ENCODE measurements at places on chromosomes 5 and 9.

DNA sequence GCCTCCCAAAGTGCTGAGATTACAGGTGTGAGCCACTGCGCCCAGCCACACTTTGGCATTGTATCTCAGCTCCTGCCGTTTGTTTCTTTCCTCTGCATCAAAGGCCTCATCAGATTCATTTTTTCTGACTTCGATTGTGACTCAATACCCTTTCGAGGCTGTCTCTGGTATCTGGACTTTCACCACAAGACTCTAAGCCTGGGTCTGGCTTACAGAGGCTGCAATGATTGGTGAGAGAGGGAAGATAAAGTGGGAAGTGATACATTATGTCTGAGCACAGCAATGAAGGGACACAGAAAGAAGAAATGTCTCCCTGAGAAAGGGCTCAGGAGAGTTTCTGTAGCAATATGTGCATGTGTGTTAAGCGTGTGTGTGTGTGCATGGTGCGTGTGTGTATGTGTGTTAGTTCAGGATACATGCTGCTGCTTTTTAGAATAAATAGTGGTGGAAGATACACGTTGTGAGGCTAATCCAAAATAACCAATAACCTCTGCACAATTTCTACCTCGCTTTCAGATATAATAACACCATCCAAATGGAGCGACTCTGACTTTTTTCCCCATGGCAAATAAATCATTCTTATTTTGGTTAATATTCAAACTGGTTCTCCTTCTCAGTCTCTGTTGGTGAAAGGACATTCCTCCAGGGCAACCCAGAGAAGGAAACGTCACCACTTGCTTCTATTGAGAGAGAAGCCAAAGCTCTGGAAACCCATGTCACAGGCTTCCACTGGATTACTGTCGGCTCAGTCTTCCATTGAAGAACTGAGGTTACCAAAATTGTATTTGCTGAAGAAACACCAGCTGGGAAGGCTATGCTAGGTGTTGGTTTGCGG lies 8.1 kb upstream of the DAB2 start:
- no peak for DNase-seq

DNA sequence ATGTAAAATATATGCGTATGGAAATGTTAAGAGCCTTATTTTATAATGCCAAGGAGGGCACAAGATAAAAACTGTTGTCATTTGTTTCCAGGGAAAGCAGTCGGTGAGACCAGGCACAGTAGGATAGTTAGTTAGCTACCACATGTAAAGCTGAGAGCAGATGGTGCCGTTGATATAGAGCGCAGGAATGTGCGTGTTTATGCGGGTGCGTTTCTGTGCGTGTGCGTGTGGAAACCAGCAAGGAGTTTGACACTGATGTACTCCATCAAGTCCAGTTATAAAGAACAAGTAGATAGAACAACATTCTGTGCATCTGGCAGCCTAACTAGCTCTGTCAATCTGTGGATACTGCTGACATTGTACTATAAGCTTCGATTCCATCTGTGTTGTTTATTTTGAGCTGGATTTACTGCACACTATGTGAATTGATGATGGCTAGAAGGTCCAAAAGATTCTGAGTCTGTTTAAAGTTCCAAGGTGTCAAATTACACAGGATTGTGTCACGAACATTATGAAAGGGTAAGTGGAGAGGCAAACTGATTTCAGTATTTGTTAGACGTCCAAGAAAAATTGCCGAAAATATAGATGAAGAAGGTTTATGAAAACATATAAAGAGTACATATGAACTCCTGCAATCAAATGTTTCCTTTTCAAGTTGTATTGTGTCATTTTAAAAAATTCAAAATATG lies 494.9 kb upstream of the MEF2C start:
- no peak for DNase-seq

DNA sequence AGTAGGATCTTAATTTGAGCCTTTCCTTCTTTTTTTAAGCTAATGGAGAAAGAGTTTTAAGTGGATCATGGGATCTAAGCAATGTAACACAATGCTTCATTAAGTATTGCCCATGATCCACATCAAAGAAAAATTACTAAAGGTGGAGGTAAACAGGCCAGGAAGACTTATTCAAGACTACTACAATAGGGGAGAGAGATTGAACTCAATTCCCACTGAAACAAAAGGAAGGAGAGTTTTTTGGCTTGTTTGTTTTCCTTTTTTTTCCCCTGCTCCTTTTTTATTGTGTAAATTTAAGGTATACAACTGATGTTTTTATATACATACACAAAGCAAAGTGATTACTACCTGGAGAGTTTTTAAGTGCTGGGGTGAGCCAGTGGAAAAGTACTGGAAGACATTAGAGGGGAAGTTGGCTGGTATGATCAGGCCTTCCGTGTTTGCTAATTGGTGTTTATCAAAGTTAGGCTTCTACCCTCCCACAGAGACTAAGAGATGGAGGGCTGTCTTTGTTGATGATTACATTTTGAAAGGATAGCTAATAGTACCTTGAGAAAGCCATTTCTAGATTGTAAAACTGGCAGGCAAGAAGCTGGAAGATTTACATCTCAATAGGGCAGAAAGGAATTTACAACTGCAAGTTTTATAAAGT lies 262.7 kb downstream of the CHSY3 start:
- no peak for DNase-seq

GRCh38 chr9:87107072-87107471 lies 159.8 kb upstream of the GAS1 start:
- no peak for DNase-seq

GRCh38 chr5:80799573-80799972 lies 144.8 kb upstream of the DHFR start:
- no peak for DNase-seq

DNA sequence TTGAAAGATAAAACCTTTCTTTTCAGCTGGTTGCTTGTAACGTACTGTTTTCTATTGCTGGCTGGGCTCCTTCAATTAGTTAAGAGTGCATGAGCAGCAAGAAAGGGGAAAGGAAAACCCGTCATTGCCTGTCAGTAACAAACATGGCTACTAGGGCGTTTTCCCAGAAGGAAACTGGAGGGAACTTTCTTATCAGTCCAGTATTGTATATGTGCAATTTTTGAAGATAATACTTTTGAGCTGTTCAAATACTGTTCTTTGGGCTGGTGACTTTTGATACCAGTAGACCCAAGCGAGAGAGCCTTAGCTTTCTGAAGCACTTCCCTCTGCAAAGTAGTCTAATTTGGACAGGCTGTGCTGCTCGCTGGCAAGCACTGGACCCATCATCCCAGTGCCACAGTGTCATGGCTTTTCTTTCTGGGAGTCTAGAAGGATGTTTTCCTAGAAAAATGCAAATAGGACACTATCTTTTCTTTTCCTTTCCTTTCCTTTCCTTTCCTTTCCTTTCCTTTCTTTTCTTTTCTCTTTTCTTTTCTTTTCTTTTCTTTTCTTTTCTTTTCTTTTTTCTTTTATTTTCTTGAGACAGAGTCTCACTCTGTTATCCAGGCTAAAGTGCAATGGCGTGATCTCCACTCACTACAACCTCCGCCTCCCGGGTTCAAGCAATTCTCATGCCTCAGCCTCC lies 149.9 kb upstream of the SMIM23 start:
- DNase-seq, result no peak

DNA sequence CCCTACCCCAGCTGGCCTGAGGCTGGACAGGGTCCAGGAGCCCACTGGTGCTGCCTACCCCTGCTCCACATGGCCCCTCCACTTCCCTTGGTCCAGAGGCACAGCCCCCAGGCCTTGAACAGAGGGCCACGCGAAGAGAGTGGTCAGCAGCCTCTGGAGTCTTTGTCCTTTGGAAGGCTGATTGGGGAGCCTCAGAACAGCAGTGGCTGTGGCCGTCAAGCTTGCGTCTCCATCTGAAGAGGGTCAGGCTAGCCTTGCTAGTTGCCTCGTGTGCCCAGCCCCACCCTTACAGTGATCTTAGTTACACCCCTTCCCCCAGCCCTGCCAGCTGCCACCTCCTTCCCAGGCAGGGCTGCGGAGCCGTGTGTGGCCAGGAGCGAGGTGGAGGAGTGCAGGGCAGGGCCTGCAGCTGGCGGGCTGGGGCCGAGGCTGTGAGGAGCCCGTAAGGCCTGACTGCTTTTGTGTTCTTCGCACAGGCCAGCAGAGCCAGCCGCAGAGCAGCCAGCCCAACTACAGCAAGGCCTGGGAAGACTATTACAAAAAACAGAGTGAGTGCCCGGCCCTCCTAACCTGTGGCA lies 30.1 kb upstream of the PRDM12 start:
- no peak for DNase-seq

- DNase-seq, result no peak
These were observed 12.6 kb downstream of the LMX1B start for GRCh38 chr9:126626127-126626925.

GRCh38 chr9:95012035-95012708 lies 285.7 kb downstream of the AOPEP start:
- DNase-seq, result no peak

DNA sequence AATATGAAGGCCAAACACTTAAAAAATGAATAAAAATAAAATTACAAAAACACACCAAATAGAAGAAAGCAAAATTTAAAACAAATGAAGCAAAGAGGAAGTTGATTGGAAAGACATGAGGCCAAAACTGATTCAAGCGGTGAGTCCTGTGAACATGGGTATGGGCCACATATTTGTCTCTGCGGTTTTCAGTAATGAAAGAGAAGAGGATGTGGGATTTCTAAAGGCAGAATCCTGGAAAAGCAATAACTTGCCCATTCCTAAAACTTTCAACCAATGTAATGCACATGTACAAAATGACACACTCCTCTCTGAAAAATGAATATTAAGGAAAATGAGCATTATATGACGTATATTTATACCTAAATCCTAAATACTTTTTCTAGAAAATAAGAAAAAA lies 263.7 kb downstream of the SEMA5A start:
- no peak for DNase-seq

- no peak for DNase-seq
These were observed 111.5 kb upstream of the CCDC152 start for GRCh38 chr5:42645138-42645537.

DNA sequence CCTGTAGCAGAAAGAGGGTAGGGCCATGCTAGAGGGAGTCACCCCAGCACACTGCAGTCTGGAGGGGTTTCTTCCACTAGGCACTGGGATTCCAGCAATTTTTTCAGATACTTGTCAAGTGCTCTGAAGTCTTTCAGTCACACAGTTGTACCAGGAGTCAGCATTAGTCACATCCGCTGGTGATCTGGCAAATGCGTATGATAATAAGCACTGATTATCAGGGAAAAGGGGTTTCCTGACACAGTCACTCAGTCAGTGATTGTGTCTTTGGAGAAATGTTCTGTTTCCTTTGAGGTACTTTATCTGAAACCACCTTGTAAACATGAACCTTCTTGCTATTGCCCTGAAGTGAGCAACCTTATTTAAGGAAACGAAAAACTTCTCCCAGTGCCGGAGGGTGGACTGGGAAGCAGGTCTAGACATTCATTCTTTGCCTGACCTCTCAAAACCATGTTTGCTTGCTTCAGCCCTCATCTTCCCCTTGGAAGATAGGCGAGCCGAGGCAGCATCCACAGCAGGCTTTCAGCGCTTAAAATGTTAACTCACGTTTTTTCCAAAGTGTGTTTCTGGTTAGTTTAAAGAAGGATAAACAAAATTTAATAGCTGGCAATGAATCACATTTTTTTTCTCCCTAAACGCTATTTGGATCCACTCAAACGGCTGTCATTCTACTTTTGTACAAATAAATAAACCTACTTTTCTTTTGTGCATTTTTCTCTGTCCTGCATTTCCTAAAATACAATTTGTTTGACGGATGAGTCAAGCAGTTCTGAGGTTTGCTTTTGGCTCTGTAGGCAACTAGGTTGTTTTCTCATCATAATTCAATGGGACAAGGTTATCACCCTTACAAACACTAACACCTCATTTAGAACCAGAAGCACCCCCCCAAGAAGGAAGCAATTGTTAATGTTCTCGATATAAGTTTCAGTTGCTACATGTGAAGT lies 77.7 kb downstream of the FOXD1 start:
- no peak for DNase-seq

DNA sequence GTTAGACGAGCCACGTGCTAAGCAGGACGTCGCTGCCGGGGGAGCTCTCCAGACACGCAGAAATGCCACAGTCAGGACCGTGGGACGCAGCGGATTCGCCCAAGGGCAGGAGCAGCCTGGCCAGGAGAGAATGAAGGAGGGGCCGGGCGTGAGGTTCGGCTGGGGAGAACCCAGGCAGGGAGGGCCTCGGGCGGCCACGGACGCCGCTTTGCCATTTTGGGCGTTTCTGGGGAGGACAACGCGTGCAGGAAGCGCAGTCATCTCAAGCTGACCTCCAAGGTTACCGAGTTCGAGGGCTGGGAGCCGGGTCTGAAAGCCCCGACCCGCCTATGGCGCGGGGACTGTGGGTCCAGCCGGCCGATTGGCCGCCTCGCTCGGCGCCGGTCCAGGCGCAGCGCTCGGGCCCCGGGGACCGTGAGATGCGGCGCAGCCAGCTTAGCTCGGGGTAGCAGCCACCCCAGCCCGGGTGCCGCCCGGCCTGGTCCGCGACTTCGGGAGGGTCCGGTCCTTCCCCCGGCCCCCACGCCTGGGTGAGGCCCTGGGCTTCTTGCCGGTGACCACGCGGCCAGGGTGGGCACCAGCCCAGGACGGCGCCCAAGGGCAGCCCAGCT lies 760 bp upstream of the MAN1B1 start:
- DNase-seq, result no peak

- DNase-seq, result no peak
These were observed 195.3 kb downstream of the CACNA1B start for GRCh38 chr9:138072897-138073296.

- no peak for DNase-seq
These were observed 7.9 kb upstream of the IER5L start for GRCh38 chr9:129185991-129186390.

DNA sequence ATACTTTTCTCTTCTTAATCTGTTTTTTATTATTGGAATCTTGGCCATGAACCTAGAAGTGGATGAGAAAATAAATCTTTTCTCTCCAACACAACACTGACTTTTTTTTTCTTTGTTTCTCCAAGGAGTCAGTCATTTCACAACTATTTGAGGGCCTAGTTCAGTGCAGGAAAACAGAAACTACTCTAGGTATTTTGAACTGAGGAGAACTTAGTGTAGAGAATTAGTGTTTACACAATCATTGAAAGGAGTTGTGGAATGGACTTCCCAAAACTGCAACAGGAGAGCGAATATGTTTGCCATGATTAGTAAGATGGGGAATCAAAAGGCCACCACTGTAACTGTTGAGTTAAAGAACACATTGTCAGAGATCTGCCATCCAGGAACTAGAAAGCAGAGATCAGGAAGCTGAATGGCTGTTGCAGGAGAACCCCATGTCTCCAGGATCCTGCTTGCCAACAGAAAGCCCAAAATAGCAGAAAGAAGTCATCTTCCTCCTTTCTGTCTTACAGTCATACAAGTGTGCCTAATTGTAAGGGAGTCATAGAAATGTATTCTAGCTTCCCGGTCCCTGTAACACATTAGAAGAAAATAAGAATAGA lies 20.3 kb upstream of the PCDH1 start:
- DNase-seq, result no peak

GRCh38 chr5:139664086-139664693 lies 16.0 kb downstream of the CXXC5 start:
- no peak for DNase-seq

GRCh38 chr5:116576053-116576713 lies 1.6 kb upstream of the SEMA6A start:
- DNase-seq, result no peak

- no peak for DNase-seq
These were observed 1.2 kb upstream of the GARIN3 start for GRCh38 chr5:157167214-157167621.

Data from T-cell (primary cell).